ENCODE measurements at places on chromosomes 3 and 15.

DNA sequence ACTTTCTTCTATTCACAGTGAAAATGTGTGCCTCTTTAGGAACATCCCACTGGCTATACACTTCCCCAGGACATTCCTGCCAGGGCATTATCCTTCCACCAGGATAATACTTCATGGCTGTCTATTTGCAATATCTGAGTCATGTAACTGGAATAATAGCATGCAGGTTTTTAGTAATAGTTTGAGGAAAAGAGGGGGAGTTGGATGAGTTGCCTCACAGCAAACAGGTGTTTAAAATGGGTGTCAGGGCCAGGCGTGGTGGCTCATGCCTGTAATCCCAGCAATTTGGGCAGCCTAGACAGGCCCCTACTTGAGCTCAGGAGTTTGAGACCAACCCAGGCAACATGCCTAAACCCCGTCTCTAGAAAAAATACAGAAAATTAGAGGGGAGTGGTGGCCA is 585.9 kb downstream of the DIPK2A start:
- no peak for DNase-seq

DNA sequence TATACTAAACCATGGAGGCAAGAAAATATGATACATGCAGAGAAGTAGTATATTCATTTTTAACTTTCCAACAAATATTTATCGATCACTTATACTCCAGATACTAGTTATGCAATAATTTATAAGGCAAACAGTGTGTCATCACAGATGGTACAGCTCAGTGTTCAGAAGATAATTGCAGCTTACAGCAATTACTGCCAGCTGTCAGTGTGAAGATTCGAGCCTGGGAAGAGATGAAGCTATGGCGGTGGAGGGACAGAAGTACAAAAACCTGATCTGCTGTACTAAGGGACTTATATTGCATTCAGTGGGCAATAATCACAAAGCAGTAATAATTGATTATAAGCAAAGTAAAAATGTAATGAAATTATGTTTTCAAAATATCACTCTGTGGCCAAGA is 170.6 kb upstream of the EPHA3 start:
- no peak for DNase-seq

GRCh38 chr3:33482111-33482521 is 41.9 kb upstream of the UBP1 start:
- DNase-seq, result no peak

DNA sequence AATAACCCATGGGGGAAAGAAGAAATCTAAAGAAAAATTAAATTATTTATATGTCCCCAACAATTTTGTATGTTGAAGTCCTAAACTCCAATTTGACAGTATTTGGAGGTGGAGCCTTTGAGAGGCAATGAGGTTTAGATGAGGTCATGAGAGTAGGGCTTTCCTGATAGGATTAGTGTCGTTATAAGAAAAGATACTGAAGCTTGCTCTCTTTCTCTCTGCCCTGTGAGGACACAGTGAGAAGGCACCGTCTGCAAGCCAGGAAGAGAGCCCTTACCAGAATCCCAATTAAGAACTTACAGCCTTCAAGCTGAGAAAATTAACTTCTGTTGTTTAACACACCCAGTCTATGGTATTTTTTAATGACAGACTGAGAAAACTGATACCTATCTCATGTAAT is 16.1 kb upstream of the OR5AC2 start:
- DNase-seq, result no peak

GRCh38 chr15:55829826-55830225 is 86.9 kb upstream of the PRTG start:
- DNase-seq, result no peak

GRCh38 chr3:18787441-18787840 is 360.9 kb upstream of the KCNH8 start:
- no peak for DNase-seq

- no peak for DNase-seq
Observed at GRCh38 chr15:37107071-37107743, 6.9 kb upstream of the MEIS2 start.

- no peak for DNase-seq
Observed at GRCh38 chr3:48469046-48469915, 22.7 kb downstream of the ATRIP start.

DNA sequence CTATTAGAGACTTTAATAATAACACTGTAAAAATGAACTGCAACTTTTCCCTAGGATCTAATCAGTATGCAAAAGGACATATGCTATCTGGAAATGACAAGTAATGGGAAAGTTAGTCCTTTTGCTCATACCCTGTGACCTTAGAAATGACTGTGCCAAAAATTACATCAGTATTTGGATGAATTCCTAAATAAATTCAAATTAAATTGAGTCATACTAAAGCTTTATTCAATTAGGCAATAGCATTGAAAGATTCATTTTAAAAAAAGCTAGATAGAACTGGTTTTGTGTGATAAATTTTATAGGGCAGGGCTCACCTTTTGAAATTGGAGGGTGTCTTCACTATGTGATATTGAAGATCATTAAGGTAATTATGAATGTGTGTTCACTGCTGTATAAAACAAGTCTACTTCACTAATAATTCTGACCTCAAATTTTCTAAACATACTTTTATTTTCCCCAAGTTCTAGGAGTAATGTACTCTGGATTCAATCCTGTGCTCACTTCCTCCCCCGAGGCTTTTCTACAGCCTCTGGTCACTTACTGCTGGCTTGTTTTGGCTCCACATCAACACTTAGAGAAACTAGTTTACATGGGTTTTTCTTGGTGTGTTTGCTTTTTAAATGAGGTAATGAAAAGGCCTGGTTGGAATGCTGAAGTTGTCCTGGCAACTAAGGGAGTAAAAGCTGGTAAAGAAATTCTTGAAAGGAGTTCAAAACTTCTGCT is 44.4 kb upstream of the SPTSSB start:
- no peak for DNase-seq

- DNase-seq, result no peak
Observed at GRCh38 chr15:81256916-81257315, 60.2 kb downstream of the IL16 start.

DNA sequence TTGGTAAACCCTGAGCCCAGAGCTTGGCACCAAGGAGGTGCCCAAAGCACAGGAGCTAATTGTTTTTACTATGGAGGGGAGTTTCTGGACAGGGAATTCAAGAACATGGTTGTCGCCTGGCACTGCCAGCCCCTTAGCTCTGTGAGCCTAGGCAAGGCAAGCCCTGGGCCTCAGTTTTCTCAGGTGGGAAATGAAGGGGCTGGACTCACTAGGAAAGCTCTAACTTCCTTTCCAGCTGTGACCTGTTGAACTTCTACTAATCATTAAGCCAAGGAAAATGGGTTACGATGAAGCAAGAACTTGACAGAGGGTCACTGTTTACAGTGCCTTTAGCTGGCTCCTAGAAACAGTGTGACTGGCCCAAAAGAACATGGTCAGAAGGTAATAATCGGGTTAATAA is 277.2 kb downstream of the SHQ1 start:
- no peak for DNase-seq

DNA sequence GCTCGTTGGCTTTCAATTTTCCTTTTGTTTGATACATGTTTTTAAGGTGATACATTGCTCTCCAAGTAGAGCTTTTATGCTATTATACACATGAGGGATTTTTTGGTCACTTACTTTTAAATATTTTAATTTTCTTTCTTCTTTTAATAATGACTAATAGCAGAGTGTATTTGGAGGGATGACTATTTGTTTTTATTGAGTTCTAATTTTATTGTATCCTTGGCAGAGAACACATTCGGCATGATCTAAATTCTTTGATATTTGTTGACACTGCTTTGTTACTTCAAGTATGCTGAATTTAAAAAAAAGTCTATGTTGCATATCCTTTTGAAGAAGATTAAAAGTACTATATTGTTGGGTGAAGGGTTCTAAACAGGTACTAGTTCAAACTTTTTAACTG is 149.9 kb upstream of the PDZRN3 start:
- DNase-seq, result no peak

GRCh38 chr15:65377105-65377975 is 462 bp downstream of the IGDCC3 start:
- no peak for DNase-seq

DNA sequence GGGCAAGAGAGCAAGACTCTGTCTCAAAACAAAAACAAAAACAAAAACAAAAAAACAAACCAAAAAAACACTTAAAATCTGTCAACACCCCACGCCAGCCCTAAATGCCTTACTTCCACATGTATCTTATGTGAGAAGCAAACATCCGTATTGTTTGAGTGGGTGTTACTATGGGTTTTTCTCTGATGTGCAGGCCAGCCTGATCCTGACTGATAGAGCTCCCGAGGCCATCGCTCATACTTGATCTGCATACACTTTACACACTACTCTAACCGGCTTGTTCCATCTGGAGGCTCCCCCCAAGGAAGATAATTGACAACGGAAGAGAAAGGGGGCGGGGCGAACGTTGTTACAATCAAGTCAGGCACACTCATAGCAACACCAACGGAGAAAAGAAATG is 237.4 kb downstream of the TBL1XR1 start:
- DNase-seq, result no peak

- no peak for DNase-seq
Observed at GRCh38 chr15:71334873-71335272, 219.6 kb downstream of the THSD4 start.

DNA sequence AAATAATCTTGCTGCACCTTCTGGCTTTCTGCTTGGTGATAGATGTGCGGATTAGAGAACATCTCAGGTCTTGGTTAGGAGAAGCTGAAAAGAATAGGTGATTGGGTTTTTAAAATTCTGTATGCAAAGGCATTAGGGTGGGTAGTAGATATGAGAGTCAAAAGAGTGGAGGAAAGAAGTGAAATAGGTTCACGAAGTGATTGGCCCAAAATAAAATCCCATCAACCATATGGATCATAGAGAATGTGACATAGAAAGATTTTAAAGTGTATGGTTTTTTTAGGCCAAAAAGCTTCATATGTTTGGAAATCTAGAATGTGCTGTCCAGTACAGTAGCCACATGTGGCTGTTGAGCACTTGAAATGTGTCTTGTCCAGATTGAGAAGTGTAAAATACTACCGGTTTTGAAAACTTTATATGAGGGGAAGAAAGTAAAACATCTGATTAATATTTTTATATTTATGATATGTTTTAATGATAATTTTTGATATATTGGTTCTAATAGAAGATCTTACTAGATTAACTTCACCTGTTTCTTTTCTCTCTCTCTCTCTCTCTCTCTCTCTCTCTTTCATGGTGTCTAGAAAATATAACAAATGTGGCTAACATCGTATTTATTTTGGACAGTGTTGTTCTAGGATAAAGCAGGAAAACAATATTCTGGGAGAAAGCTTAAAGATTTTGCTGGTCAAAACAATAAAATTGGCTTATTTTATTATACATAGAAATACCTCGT is 2.9 kb downstream of the MBNL1 start:
- DNase-seq, result no peak

DNA sequence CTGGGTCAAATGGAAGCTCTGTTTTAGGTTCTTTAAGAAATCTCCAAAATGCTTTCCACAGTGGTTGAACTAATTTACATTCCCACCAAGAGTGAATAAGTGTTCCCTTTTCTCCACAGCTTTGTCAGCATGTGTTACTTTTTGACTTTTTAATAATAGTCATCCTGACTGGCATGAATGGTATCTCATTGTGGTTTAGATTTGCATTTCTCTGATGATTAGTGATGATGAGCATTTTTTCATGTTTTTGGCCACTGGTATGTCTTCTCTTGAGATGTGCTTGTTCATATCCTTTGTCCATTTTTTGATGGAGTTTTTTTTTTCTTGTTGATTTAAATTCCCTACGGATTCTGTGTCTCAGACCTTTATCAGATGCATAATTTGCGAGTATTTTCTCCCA is 745.0 kb upstream of the BCHE start:
- DNase-seq, result no peak

DNA sequence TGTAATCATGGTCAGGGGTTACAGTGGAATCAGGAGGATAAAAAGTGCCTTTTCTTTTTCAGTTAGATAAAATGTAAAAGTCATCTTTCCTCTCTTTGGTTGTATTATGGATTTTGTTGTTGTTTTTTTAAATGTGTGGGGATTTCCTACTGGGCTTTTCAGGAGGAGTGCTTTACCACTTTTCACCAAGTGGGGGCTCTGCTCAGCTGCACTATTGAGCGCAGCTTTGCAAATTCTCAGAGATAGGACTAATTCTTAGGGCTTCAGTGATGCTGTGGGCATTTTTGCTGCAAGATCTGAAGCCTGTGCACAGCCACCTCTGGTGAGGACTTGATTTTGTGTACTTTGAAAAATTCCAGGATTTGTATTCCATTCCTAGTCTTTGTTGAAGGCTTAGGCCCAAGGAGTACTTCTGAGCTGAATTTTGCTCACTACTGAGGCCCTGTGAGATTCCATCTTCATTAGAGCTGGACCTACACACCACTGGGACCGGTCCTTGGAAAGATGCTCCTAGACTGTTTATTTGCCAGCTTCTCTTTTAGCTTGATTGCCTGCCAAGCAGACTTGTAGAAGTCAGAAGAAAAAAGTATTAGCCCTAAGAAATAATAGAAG is 7.5 kb downstream of the GNB5 start:
- no peak for DNase-seq

DNA sequence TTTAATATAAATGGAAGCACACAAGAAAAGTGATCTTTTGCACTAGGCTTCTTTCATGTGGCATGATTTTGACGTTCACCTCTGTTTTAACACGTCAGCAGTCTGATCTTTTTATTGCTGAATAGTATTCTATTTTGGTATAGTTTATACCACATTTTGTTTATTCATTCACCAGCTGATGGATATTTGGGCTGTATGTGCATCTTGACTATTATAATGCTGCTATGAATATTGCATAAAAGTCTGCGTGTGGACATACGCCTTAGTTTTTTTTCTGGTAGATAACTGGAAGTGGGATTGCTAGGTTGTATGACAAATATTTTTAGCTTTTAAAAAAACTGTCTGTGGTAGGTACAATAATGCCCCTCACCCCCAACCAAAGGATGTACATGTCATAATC is 14.4 kb downstream of the NAA50 start:
- no peak for DNase-seq

DNA sequence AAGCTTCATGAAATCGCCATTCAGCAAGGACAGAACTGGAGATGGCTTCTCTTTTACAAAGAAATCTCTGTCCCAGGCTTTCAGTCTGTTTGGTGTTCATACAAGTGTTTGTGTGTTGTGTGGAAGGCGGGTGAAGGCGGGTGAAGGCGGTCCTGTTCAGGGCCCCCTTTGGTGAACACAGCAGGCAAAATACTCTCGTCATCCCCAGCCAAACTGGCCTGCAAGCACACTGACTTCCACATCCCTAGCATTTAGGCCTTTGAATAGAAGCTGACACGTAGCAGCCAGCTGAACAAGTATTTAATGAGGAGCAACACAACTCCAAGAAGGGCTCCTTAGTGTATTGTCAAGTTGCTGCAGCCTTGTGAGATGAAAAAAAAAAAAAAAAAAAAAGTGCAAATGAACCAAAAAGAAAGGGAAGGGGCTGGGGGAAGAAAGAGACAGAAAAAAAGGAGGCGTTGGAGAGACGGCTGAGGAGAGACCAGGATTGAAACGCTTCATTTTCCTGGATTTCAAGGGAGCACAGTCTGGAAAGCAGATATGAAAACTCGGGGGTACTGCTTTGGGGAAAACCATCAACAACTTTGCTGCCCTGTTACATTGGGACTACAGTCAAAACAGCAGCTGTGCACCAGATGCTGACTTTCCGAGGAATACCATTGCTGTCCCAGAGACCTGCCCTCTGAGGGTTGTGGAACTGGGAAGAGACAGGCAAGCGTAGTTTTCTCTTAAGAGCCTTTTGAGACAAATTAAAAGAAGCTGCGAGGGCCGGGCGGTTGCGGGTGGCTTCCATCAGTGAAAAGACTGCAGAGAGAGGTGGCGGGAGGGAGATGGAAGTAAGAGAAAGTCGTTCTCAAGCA is 74.6 kb downstream of the TGFBR2 start:
- no peak for DNase-seq

GRCh38 chr15:68608206-68608843 is 29.5 kb downstream of the CORO2B start:
- DNase-seq, result no peak
